ENCODE measurements at places on chromosomes 16 and 17. TPM values are rescaled to one million over a fixed set of nuclear protein-coding genes. Genes with fewer than 3 reads are reported as not detected.

The KRTAP29-1 gene
- polyA plus RNA-seq: not detected

The HSD17B1 gene
- polyA plus RNA-seq: 3.0 TPM

The KRT12 gene
- not detected for polyA plus RNA-seq

The SKAP1 gene
- 11.8 TPM for polyA plus RNA-seq

The TRIM37 gene
- polyA plus RNA-seq: 26.6 TPM

The ZG16 gene
- polyA plus RNA-seq: not detected

The WNK4 gene
- 14.8 TPM for polyA plus RNA-seq

The KRTAP4-1 gene
- not detected for polyA plus RNA-seq

The NPIPA3 gene
- polyA plus RNA-seq: 14.3 TPM

The PRAC1 gene
- polyA plus RNA-seq: not detected

The MPO gene
- polyA plus RNA-seq: 4.6 TPM

The TMEM106A gene
- 18.0 TPM for polyA plus RNA-seq

The MFSD6L gene
- polyA plus RNA-seq: 3.1 TPM

The MT1M gene
- polyA plus RNA-seq: 1.1 TPM

The OR2C1 gene
- polyA plus RNA-seq: 0.31 TPM

The SOST gene
- polyA plus RNA-seq: 0.86 TPM

The GP1BA gene
- polyA plus RNA-seq: 1.8 TPM

The ZBTB4 gene
- 42.6 TPM for polyA plus RNA-seq

The ITGAX gene
- 1.8 TPM for polyA plus RNA-seq

The RPRML gene
- not detected for polyA plus RNA-seq

The KREMEN2 gene
- polyA plus RNA-seq: 1.4 TPM

The PLLP gene
- polyA plus RNA-seq: 31.9 TPM

The SMURF2 gene
- polyA plus RNA-seq: 36.9 TPM

The CDH1 gene
- 3.2 TPM for polyA plus RNA-seq

The ITGAD gene
- 0.09 TPM for polyA plus RNA-seq

The PIK3R5 gene
- 2.1 TPM for polyA plus RNA-seq
